Activated CD4-positive, alpha-beta memory T cell treated with anti-CD3 and anti-CD28 coated beads, Interleukin-2, amount 10 ng/mL, durations not matched to agents 7 days and 5 days (primary cell): ENCODE measurements at places on chromosomes 6 and 20. TPM values are rescaled to one million over a fixed set of nuclear protein-coding genes. Genes with fewer than 3 reads are reported as not detected.

GRCh38 chr6:108091288-108091687, 16.7 kb upstream of the OSTM1 start:
- no peak overlapping the region for H3K4me3 ChIP-seq
- no peak overlapping the region for H3K27ac ChIP-seq
- H3K36me3 ChIP-seq, result no peaks in the 10 kb centered on the region
- DNase-seq, result no peak
- H3K4me1 ChIP-seq, result no peaks in the 10 kb centered on the region

Gene LY6G5B
- total RNA-seq, result 17.2 TPM

Gene ACTL10
- 3.7 TPM for total RNA-seq

- no peaks in the 10 kb centered on the region for H3K4me1 ChIP-seq
- no peak overlapping the region for H3K4me3 ChIP-seq
- DNase-seq, result no peak
- no peaks in the 10 kb centered on the region for H3K36me3 ChIP-seq
Measured at GRCh38 chr6:23951691-23952090, 174.3 kb upstream of the NRSN1 start.

- no peaks in the 10 kb centered on the region for H3K4me1 ChIP-seq
- no peaks in the 10 kb centered on the region for H3K36me3 ChIP-seq
- H3K4me3 ChIP-seq, result no peak overlapping the region
- no peak for DNase-seq
- no peaks in the 10 kb centered on the region for H3K27me3 ChIP-seq
Measured at GRCh38 chr6:35025232-35026188, 115.6 kb downstream of the TCP11 start.

Gene MYCT1
- not detected for total RNA-seq
